WTC11 (cell line): ENCODE measurements at places on chromosomes 7 and 10. TPM values are rescaled to one million over a fixed set of nuclear protein-coding genes. Genes with fewer than 3 reads are reported as not detected.

DNA sequence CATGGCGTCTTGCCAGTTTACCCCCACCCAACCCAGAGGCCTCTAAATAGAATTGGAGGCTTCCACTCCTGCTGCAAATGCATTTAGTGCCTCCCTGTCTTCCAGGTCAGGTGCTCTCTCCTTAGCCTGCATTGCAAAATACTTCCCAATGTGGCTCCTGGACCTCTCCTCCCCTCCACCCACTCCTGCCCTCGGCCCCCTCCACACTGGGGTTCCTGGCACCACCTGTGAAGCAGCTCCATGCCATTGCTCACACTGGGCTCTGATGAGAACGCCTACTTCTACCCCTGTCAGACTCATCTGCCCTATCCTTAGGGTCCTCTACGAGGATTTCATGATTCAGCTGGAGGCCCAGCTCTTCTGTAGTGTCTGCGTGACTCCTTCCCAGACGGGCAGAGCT, 37.4 kb downstream of the C10orf120 start:
- no peak for DNase-seq

DNA sequence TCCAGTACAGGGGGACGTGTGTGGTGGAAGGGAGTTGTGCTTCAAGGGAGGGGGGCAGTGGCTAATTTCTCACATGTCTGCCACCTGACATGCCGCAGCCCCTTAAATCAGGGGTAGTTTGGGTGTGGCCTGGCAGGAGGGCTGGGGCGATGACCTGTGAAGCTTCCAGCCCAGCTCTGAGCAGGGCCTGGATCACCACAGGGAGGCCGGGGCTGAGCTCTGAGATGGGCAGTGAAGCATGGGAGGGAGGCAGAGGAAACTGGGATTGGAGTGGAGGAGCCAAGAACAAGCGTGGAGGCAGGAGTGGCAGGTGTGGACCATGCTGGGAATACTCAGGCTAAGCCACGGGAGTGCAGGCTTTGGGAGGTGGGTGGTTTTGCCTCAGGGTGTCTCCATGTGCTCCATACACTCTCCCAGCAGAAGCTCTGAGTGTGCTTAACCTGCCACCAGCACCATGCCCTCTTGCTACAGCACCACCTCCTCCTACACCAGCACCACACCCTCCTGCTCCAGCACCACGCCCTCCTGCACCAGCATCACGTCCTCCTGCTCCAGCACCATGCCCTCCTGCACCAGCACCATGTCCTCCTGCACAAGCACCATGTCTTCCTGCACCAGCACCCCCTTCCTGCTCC, 99.3 kb upstream of the SHH start:
- no peak for DNase-seq

- no peak for DNase-seq
Observed at GRCh38 chr10:92418221-92418620, 127.3 kb downstream of the MARCHF5 start.

GDF2 gene
- total RNA-seq, result not detected in 3 replicates

DNA sequence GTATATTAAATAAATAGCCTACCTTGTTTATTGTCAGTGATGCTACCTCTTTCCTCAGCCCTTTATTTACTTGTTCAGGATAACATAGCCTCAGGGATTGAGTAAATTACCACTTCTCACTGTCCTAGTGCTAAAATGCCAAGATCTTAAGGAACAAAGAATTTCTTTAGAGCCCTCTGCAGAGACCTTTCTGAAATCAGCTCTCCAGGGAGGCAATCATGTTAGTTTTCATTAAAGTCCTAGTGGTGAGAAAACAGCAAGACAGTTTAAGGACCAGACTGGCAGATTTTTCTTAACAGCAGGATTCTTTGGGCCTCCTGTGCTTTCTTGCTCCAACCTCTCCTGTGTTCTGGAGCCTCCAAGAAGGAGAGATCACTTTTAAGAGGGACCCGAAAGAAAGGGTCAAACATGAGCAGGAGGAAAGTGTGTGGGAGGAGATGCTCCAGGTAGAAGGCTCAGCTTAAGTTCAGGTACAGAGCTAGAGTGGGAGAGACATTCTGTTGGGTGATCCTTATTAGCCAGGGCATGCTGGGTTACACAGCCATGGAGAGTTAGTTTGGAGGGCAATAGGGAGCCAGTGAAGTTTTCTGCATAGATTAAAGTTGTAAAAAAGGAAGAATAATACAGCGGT, 1.2 kb upstream of the PLCE1 start:
- no peak for DNase-seq

BTBD16 gene
- not detected in 3 replicates for total RNA-seq
